Smooth muscle cell of the pulmonary artery (primary cell): ENCODE measurements at places on chromosomes 16 and 17. TPM values are rescaled to one million over a fixed set of nuclear protein-coding genes. Genes with fewer than 3 reads are reported as not detected.

The CFAP20 gene
- 27.6 and 29.8 TPM in 2 replicates for total RNA-seq

The C16orf92 gene
- not detected in 2 replicates for total RNA-seq

The CDH1 gene
- 0.13 and 0.52 TPM in 2 replicates for total RNA-seq

The ABCC3 gene
- 18.2 and 29.7 TPM in 2 replicates for total RNA-seq

The PARD6A gene
- 2.2 and 3.0 TPM in 2 replicates for total RNA-seq

The MRPL12 gene
- 7.2 and 10.0 TPM in 2 replicates for total RNA-seq

The ZNF385C gene
- total RNA-seq, result 0.03 TPM in 1 of 2 replicates, not detected in the other

The WFIKKN1 gene
- 0.26 TPM in 2 replicates for total RNA-seq

The PLA2G10 gene
- not detected in 2 replicates for total RNA-seq

The CCDC154 gene
- total RNA-seq, result 0.33 and 0.96 TPM in 2 replicates

The COG4 gene
- 76.0 and 86.2 TPM in 2 replicates for total RNA-seq

The FAM117A gene
- total RNA-seq, result 4.7 and 6.0 TPM in 2 replicates

The GPR142 gene
- 0.26 TPM in 1 of 2 replicates, not detected in the other for total RNA-seq

The GPRC5C gene
- 13.8 and 15.0 TPM in 2 replicates for total RNA-seq

The CLEC19A gene
- not detected in 2 replicates for total RNA-seq

The ABCC6 gene
- 0.65 and 0.76 TPM in 2 replicates for total RNA-seq

The NDUFB10 gene
- total RNA-seq, result 123 and 126 TPM in 2 replicates

The TBC1D26 gene
- total RNA-seq, result 0.30 and 0.39 TPM in 2 replicates

The PRSS33 gene
- total RNA-seq, result not detected in 2 replicates

The SPN gene
- total RNA-seq, result not detected in 2 replicates

The GRAP gene
- 0.13 and 0.20 TPM in 2 replicates for total RNA-seq

The ZSCAN10 gene
- not detected in 2 replicates for total RNA-seq

The C17orf67 gene
- total RNA-seq, result 0.69 and 0.91 TPM in 2 replicates

The DNAH9 gene
- total RNA-seq, result not detected in 2 replicates

The RHBDL1 gene
- 2.7 and 9.1 TPM in 2 replicates for total RNA-seq

The EFCAB5 gene
- 0.07 and 0.13 TPM in 2 replicates for total RNA-seq

The KRTAP16-1 gene
- total RNA-seq, result not detected in 2 replicates

The GNGT2 gene
- not detected in 2 replicates for total RNA-seq

The ARHGDIG gene
- total RNA-seq, result 1.1 and 1.4 TPM in 2 replicates

The NPIPA3 gene
- total RNA-seq, result 0.69 and 0.98 TPM in 2 replicates

The CD300C gene
- total RNA-seq, result not detected in 2 replicates

The NEK8 gene
- 3.8 and 5.4 TPM in 2 replicates for total RNA-seq

The CA7 gene
- not detected in 2 replicates for total RNA-seq

The GUCY2D gene
- total RNA-seq, result not detected in 2 replicates

The KRTAP4-12 gene
- not detected in 2 replicates for total RNA-seq

The ABI3 gene
- total RNA-seq, result 0.17 and 0.20 TPM in 2 replicates

The PYY gene
- total RNA-seq, result not detected in 2 replicates

The HSD17B1 gene
- 2.0 and 5.7 TPM in 2 replicates for total RNA-seq

The TNFSF12 gene
- total RNA-seq, result 21.6 and 23.8 TPM in 2 replicates

The HASPIN gene
- 1.1 and 1.9 TPM in 2 replicates for total RNA-seq

The KRTAP4-5 gene
- not detected in 2 replicates for total RNA-seq

The NPIPA5 gene
- total RNA-seq, result 5.3 TPM in 1 of 2 replicates, not detected in the other

The PITPNM3 gene
- 2.4 and 3.8 TPM in 2 replicates for total RNA-seq

The SLC38A8 gene
- not detected in 2 replicates for total RNA-seq

The NPIPB13 gene
- total RNA-seq, result 0.59 and 0.73 TPM in 2 replicates
